Activated naive CD4-positive, alpha-beta T cell treated with anti-CD3 and anti-CD28 coated beads, Interleukin-2, amount 50 U/mL, for 72 hours (primary cell): ENCODE measurements at places on chromosomes 5 and 9.

DNA sequence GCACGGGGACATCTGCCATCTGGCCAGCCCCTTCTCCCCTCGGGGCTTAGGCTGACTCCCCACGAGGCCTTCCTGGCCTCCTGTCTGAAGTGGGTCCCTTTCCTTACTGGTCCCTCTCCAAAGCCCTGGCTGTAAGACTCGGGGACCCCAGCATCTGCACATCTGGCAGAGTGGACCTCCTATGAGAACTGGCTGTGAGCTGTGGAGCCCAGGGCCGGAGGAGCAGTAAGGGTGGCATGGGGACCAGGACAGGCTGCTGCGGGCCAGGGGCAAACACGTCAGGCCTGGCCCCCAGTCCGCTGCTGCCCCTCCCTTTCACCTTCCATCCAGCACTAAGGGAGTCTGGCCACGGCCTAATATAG, 33.8 kb downstream of the EXOC3 start:
- DNase-seq, result no peak

DNA sequence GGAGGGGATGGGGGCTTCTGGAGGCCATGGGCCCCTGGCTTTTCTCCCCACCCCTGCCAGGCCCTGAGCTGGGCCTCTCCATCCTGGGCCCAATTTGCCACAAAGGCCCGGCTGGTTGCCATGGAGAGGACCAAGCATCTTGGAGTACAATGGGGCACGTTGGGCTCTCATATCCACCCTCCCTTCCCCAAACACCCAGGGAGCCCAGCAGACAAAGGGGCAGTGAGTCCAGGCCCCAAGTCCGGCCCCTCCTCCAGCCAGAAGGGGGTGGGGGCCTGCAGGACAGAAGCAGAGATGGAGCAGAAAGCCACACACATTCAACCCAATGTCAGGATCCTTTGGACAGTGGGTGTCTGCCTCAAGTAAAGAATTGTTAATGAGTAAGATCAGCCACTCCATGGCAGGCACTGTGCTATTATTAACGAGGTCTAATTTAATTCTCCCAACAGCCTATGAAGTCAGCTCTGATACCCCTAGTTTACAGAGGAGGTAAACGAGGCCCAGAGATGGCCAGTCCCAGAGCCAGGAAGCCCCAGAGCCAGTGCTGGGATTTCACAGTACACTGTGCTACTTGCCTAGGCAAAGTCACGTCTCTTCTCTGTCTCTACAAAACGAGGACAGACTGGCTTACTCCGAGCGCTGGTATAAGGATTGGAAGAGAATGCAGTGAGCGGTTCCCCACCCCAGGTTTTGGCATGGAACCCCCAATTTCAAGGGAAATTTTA, 2.3 kb downstream of the CRB2 start:
- no peak for DNase-seq

DNA sequence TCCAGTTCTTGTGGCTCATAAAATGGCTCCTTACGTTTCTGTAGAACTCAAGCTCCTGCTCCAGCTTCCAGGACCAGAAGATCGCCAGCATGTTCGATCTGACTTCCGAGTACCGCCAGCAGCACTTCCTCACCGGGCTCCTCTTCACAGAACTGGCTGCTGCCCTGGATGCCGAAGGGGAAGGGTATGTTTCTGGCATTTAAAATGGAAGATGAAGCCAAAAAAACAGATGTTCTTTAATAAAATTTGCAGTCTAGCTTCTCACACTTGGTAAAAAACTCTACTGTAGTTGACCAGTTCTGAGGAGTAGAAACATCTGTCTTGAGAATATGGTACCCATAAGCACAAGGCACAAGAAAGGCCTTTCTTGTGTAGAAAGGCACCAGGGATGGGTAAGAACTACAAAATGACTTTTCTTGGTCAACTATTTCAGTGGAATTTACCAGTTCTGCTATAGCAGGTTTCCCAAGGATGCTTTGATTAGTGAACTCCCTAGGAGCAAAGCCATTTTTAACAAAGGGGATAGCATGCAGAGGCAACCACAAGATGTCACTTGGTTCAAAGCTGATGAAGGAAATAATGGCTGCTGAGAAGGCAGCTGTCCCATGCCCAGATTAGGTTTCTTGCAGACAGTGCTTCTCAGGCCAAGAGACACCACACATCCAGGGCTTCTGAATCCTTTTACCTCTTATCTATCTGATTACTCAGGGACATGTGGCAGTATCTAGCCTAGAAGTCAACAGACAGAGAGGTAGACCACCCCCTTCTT, 192.4 kb downstream of the DOCK8 start:
- DNase-seq, result no peak

DNA sequence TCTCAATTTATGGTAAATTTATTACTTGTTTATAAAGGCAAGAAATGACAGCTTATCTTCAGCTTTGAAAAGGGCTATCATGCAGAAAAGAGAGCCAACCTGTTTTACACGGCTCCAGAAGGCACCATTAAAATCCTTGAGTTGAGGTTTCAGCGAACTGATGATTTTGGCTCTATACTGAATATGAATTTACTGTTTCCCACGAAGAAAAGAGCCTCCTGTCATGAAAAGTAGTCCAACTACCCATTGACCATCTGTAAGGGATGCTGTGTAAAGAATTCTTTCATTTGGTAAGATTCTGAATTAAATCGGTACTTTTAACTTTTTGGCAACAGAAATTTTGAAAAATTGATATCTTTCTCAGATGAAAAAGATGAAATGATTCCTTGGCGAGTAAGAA, 657.6 kb upstream of the ZNF608 start:
- DNase-seq, result no peak

GRCh38 chr9:75878488-75878860, 12.0 kb upstream of the PCSK5 start:
- DNase-seq, result no peak

DNA sequence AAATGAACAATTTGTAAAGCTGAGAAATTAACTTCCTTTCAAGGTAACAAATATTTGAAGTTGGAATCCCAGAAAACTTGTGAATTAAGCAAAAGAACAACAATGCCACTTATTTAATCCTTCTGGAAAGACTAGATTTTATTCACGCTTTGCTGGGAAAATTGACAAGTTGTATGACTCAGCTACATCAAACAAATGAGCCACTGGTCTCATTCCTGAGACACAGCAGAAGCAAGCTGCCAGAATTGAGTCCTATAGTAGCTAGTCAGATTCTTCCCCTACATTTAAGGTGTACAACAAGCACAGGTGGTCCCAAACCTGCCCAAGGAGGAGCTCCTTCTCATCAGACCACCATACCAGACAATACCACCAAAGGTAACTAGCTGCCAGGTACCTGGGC, 280.7 kb downstream of the SPOCK1 start:
- no peak for DNase-seq

- no peak for DNase-seq
These were observed 167.1 kb upstream of the ADRA1B start for GRCh38 chr5:159749146-159749545.

DNA sequence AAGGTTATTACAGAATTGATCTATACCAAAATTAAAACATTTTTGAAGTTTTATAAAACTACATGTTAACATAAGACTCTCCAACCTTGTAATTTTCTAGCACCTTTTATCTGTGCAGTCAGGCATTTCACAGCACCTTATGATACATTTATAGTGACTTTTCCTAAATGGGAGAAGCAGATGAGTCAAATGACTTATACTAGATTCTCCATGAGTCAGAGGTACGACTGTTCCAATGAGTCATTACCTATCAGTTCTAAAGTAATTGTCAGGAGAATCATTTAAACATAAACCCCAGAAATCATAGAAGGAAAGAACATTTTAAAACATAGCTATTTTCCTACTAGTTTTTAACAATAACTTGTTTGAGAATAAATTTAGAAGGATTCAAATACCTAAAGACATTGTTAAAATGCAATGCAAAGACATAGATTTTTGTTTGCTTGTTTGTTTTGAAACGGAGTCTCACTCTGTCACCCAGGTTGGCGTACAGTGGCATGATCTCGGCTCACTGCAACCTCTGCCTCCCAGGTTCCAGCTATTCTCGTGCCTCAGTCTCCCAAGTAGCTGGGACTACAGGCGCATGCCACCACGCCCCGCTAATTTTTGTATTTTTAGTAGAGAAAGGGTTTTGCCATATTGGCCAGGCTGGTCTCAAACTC, 34.7 kb upstream of the DMXL1 start:
- no peak for DNase-seq

- no peak for DNase-seq
These were observed at the start of gene SHC3 for GRCh38 chr9:89177944-89178829. TSS of gene SHC3 (minus strand) at chr9:89178818. CDS start at chr9:89178460, 358 bp downstream.

- DNase-seq, result peak; percentile 54
These were observed 879 bp upstream of the UBQLN1 start for GRCh38 chr9:83708515-83709158.

- no peak for DNase-seq
These were observed 57.1 kb upstream of the CER1 start for GRCh38 chr9:14779566-14780022.

DNA sequence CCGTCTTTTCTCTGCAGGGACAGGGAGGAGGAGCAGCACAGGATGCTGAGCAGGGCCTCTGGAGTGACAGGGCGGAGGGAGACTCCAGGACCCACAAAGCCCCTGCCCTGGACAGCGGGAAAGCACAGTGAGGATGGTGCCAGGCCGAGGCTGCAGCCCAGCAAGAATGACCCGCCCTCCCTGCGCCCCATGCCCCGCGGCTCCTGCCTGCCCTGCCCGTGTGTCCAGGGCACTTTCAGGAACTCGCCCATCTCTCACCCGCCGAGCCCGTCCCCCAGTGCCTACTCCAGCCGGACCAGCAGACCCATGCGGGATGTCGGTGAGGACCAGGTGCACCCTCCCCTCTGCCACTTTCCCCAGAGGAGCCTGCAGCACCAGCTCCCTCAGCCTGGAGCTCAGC, 9.1 kb upstream of the EXOC3 start:
- peak; percentile 50 for DNase-seq

DNA sequence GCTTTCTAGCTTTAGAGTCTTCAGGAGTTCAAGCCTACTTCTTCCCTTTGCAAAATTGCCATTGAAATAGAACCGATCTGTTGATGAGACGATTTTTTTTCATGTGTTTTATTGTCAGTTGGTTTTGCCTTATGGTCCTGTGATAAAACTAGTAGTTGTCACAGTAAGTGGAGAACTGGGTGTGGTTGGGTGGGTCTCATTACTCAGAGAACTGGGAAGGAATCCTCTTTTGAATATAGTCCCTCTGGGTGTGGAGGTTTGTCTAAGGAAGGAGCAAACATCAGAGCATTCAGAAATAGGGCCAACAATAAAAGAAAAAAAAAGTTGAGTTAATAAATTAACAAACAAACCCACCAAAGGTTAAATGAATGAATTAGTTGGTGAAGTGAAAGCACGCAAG, 69.0 kb downstream of the ALDH1A1 start:
- DNase-seq, result no peak
